ENCODE measurements at places on chromosomes 5 and 9.

DNA sequence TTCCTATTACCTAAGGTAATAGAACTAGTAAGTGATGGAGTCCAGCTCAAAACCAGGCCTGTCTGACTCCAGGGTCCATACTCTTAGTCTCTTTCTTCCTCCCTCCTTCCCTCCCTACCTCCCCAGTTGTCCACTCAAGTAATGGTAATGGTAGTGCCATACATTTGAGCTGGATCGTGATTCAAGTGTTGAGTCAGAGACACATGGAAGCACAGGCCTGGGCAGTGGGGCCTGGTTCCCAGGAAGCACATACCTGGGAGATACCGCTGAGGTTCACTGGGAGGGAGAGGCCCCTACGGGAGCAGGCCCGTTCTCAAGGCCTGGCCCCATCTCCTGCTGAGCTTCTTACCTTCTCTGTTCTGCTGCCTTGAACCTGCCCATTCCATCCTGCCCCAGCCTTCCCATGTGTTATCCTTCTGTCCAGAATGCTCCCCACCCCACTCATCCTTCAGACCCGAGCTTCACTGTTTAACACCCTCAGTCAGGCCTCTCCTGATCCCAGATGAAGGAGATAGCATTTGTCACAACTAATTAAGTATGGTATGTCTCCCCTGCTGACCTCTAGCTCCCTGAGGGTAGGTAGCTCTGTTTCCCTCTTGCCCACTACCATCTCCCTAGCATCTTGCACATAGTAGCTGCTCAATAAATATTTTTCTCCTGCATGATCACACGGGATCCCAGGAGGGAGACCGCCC lies 13.8 kb downstream of the URM1 start:
- H3K27me3 ChIP-seq = no peaks in the 10 kb centered on the region
- H3K4me1 ChIP-seq = peaks cover 2% of the 10 kb centered on the region
- H3K36me3 ChIP-seq = peaks cover 35% of the 10 kb centered on the region

DNA sequence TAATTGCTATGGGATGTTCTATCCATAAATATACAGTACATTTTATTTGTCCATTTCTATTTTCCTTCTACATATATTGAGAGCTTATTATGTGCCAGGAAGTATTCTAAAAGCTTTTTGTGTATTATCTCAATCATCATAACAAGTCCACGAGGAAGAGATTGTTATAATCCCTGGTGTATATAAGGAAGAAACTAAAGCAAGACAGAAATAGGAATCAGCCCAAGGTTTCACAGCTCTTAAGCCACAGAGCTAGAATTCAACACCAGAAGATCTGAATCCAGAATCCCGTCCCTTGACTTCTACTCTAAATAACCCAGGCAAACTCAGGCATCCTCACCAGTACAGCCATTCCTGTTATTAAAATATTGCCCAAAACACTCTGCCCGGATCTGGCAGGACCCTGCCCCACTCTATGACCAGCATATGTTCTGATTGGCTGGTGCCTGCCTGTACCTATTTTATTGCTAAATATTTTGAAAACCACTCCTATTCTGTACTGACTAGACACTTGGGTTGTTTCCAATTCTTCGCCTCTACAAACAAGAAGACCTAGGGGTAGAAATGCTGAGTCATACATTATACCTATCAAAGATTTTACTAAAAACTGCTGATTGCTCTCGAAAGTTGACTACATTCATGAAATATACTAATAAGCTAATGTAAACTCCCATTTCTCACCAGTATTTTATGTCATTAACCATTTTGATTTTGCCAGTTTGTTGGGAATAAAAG lies 297.4 kb downstream of the ENC1 start:
- H3K27me3 ChIP-seq = no peaks in the 10 kb centered on the region
- H3K4me1 ChIP-seq = no peaks in the 10 kb centered on the region
- H3K36me3 ChIP-seq = no peaks in the 10 kb centered on the region
- H3K27ac ChIP-seq = no peak overlapping the region
- no peak overlapping the region for H3K4me3 ChIP-seq
- no peak for DNase-seq

GRCh38 chr9:121098567-121099198 lies 23.9 kb downstream of the CNTRL start:
- H3K27me3 ChIP-seq = no peaks in the 10 kb centered on the region
- peaks cover 4% of the 10 kb centered on the region for H3K36me3 ChIP-seq
- H3K4me1 ChIP-seq = no peaks in the 10 kb centered on the region
- DNase-seq = no peak
- no peak overlapping the region for H3K4me3 ChIP-seq

GRCh38 chr5:56152437-56152836 lies 80.7 kb downstream of the ANKRD55 start:
- H3K4me1 ChIP-seq = peaks cover 74% of the 10 kb centered on the region
- no peak for DNase-seq
- no peaks in the 10 kb centered on the region for H3K27me3 ChIP-seq
- H3K27ac ChIP-seq = peak overlapping the region; percentile 30
- no peak overlapping the region for H3K4me3 ChIP-seq

Measured in T-cell (primary cell).